ENCODE measurements at places on chromosomes 2 and 18.

DNA sequence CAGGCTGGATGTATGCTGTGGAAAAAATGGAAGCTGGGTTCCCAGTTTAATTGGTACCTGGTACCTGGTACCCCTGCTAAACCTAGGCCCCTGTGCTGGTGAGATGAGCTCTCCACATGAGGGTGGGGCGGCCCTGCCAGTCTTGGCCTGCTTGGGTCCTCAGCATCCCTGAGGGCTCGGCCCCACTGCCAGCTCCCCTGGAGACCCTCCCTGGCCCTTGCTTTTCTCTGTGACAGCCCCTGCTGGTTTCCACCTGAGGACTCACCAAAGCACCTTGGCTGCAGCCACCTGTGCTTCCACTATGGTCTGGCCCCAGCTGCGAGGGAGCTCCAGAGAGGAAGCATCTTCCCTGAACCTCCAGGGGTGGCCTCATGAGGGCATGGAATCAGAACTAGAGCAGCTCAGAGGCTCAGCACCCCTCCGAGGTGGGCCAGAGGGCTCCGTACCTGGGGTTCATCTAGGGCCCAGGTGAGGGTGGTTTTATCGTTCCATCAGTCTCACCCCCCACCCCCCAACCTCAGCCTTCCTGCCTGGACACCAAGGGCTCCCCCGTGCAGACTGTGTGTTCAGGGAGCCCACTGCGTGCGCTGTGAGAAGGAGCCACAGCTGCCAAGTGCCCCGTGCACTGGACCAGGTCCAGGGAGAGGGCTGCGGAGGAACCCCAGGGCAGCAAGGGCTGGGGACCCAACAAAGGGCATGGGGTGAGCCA is 23.7 kb upstream of the HDAC4 start:
- DNase-seq = no peak

DNA sequence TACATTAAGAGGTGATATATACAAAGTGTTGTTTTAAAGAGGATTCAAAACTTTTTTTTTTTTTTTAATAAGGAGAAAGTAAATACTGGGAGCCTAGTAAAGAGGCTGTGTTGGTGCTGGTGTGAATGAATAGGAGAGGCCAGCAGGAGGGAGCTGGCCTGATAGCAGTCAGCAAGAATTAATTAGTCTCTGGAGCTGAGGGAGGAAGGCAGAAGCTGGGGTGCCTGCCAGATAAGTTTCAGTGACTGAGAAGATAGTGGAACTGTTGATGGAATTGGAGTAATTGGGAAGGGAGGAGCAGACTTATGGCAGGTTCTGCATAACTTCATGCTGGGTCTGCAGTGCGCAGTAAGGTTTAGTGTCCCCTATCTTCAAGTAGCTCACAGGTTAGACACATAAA is 36.2 kb upstream of the SNORC start:
- no peak for DNase-seq

DNA sequence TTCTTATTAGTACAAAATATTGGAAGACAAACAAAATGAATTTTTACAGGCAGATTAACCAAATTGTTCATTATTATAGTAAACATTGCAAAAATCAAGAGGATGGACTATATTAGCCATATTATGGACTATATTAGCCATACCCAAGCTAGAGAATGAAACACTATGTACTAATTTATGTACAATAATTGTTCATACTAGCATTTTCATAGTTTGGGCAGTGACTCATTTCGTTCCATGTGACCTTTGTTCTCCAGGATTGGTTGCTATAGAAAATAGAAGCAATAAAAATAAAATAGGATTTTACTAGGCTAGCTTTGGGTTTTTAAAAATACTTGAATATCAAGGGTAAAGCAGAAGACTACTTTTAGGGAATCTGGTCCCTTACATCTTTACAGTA is 176.8 kb downstream of the ZEB2 start:
- DNase-seq = no peak

GRCh38 chr2:181953881-181954537 is 31.6 kb upstream of the PPP1R1C start:
- DNase-seq = no peak

DNA sequence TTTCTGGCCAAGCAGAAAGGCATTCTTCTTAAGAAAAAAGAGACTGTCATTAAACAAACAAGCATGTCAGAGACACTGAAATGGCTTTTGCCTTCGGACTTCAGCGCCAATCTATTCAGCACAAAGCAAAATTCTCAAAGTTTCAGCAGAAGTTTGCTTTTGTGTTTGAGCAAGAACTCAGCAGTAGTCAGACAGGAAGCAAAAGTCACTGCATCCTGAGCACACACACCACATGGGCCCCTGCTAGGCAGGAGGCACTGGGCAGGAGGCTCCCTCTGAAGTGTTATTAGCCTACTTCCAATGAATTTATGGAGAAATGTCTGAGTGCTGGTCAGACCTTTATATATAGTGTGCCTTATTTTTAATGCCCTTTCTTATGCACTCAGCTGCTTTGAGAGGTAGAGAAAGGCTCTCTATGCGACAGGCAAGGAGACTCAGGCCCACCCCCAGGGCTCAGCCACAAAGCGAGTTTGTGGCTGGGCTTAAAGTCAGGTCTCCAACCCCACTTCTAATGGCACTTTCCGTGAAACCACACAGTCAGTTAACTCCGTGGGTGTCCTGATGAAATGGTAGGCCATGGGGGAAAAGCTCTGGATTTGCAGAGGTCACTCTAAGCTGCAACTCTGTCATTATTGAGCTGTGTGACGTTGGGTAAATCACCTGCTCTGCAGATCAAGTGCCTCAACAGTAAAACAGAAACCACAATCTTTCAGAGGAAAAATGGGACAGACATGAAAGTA is 161.0 kb upstream of the TMEM200C start:
- no peak for DNase-seq

- DNase-seq = no peak
These were observed 2.6 kb upstream of the FZD5 start for GRCh38 chr2:207772081-207772843.

GRCh38 chr2:147910990-147911473 is 66.2 kb downstream of the ACVR2A start:
- no peak for DNase-seq

- no peak for DNase-seq
These were observed 221.6 kb downstream of the NR4A2 start for GRCh38 chr2:156110890-156111289.

DNA sequence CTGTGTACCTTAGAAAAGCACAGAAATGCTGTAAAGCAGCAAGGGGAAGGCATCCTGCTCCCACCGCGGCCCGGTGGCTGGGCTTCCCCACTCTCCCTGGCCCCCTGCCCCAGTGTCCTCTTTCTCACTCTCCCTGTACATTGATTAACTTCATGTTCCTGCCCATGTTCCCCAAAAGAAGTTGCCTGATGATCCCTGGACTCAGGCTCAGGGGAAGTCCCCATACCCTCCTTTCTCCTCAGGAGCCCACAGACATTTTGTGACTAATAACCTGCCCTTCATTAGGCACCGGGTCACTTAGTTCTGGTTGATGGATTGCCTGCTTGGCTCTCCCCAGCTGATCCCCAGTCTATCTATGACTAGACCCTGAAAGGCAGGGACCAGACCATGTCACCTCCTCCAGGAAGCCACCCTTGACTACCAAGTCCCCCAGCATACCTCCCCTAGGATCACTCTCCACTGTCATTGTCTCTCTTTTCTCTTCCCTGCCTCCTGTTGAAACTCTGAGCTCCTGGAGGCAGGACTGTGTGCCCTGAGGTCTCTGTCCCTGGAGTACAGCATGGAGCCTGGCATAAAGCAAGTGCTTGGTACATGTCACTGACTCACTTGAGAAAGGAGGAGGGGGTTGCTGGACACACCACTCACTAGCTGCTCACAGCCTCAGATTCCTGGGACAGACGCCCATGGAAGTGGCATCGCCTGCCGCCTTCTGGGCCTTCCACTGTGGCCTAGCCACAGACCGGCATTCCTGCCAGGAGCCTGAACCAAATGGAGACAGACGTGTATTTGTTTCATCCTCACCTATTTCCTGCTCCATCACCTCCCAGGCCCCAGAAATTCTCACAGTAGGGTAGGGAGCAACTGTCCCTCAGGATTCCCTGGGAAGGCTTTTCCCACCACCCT is 13.5 kb downstream of the MALL start:
- DNase-seq = no peak

- DNase-seq = no peak
These were observed 215.9 kb downstream of the IRS1 start for GRCh38 chr2:226583715-226584114.

DNA sequence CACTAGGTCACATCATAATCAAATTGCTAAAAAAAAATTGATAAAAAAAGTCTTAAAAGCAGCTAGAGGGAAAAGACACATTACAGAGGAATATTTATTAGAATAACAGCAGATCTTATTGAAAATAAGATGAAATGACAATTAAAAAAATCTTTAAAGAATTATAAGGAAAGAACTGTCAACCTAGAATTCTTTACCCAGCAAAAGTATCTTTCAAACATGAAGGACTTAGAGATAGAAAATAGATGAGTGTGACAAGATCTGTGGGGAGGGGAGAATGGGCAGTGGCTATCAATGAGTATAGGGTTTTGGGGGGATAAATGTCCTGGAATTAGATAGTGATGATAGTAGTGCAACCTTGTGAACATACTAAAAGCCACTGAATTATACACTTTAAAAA is 26.5 kb upstream of the RNF103 start:
- DNase-seq = no peak

DNA sequence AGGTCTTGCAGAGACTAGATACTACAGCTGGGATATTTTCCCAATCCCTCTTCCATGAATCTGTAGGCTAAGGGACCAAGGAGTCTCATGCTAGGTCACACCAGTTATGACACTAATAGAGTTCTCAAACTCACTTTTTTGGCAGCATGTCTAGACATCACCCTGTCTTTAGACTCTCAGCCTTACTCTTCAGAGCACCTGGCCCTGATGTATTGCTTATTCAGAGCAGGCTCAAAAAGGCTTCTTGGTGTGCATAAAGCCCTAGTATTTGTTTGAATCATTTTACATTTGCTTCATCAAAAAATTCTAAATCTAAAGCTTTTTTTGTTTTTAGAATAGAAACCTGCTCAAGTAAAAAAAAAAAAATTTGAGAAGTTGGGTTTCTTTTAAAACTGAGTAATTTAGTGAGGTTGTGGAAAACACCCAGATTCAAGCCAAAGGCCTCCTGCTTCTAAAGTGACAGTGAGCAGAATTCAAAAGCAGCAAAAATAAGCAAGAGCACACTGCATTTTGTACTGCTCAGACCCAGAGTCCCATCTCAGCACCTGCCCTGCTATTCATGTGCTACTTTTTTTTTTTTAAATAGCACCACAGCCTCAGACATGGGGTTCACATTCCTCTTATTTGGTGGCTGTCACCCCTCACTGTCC is 18.0 kb upstream of the DNAH6 start:
- DNase-seq = no peak

DNA sequence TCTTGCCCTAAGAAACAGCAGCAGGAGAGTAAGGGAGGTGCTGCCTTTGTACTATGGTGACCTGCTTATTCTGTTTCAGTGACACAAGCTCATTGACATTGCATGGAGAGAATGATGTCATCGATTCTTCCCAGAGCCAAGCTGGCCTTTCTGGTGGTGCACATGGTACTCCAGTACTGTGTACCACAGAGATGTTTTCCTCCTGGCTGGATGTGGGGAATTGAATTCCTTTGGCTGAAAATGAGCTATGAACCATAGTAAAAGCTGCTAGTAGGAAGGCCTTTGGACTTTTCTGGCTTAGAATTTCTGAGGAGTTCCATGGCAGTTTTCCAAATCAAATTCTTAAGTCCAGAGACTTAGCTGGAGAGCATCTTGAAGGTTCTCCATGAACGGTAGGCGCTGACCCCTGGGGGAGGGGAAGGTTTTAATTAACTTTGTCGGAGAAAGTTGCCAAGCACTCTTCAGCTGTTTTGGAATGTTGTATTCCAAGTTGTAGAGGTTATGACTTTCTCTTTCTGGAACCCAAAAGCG is 17.1 kb upstream of the B3GNT2 start:
- DNase-seq = no peak

GRCh38 chr2:212330263-212330662 is 208.3 kb downstream of the ERBB4 start:
- peak; percentile 16 for DNase-seq

DNA sequence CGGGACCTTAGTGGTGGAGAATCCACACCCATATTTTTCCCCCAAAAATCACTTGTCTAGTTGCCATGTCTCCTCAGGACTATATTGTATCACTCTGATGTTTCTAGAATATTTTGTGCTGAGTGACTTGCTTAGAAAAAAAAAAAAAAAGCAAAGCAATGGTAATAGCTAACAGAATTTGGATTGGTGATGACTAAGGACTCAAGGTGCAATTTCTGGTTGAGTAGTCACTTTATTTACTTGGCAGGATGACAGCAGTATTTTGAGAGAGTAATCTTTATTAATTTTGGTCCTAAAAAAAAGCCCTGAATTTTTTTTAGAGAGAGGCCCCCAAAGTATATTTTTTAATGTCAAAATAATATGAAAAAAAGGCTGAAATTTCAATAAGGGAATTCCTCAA is 32.8 kb upstream of the MYO3B start:
- no peak for DNase-seq

DNA sequence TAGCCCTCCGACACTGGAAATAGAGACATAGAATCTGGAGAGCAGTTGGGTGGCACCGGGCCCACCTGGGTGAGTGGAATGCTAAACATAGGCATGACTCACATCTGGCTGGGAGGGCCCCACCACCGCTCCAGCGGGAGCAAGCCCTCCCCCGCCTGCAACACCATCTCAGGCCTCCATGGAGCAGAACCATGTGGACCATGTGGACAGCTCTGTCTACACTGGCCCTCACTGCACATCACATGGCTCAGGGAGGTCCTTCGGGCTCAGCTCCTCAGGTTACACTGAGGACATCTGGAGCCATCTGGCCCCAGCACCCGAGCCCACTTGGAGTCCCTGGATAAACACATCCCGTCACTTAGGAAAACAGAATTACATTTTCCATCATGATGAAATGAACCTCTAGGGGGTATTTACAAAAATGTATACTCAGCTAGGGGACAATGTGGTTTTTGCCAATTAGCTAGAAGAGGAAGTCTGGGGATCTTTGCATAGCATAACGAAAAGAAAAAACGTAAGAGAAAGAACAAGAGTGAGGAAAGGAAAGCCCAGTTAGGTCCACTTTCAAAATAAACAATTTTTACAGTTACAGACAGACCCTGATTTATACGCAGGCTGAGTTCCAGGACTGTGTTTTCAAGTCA is 30.7 kb upstream of the MLPH start:
- no peak for DNase-seq

- no peak for DNase-seq
These were observed 100.0 kb downstream of the BIN1 start for GRCh38 chr2:127006962-127007361.

GRCh38 chr2:160970052-160970965 is 189.9 kb upstream of the TANK start:
- DNase-seq = no peak

DNA sequence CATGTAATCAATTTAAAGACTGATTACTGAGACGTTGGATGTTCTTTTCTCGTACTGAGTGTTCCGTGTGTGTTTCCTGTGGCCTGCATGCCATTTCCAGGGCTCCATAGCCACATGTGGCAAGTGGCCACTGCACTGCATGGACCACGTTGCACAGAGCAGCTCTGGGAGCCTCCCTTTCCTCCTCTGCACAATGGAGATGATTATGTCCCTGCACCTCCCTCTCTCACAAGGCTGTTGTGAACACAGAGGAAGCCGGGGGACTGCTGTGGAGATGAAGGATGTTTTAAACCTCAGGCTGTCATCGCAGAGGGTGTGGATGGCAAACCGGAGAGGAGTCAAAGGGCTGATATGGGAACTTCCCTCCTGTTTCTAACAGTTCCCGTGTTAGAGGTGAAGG is 87.7 kb downstream of the TGOLN2 start:
- DNase-seq = no peak

All from hypothalamus (tissue), 51 donors.